ENCODE measurements at places on chromosomes 16 and 17. TPM values are rescaled to one million over a fixed set of nuclear protein-coding genes. Genes with fewer than 3 reads are reported as not detected.

The UMOD gene
- total RNA-seq: 0.28 TPM

GRCh38 chr17:45200701-45201100 lies 21.0 kb upstream of the FMNL1 start:
- DNase-seq: no peak

DNA sequence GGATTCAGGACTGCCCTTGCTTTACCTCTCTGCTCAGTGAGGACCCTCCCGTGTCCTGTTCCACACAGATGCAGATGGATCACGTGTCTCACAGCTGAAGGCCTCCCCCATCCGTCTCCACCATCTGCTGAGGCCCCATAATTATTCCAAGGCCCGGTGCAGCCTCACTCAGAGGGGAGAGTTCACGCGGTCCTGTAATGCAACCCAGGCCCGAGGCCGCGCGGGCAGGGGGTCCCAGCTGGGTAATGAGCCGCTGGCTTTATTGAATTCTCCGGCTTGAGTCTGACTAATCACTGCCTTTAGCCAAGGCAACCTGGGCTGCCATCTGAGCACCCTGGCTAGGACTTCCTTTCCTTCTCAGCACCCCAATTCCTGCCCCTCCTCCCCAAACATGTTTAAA lies 4.4 kb upstream of the WFIKKN2 start:
- no peak for DNase-seq

The ST6GALNAC2 gene
- total RNA-seq: 0.76 TPM

GRCh38 chr16:361341-361871 lies 8.9 kb upstream of the AXIN1 start:
- DNase-seq: no peak

The ESRP2 gene
- 10.1 TPM for total RNA-seq

The CD19 gene
- total RNA-seq: 2.8 TPM

- DNase-seq: no peak
These were observed 294.2 kb upstream of the SALL1 start for GRCh38 chr16:51445250-51445649.

- no peak for DNase-seq
These were observed 393 bp downstream of the RNF166 start for GRCh38 chr16:88705801-88706228.

The INPP5K gene
- total RNA-seq: 20.6 TPM

The KRTAP4-4 gene
- not detected for total RNA-seq

The NUDT16L1 gene
- 35.4 TPM for total RNA-seq

DNA sequence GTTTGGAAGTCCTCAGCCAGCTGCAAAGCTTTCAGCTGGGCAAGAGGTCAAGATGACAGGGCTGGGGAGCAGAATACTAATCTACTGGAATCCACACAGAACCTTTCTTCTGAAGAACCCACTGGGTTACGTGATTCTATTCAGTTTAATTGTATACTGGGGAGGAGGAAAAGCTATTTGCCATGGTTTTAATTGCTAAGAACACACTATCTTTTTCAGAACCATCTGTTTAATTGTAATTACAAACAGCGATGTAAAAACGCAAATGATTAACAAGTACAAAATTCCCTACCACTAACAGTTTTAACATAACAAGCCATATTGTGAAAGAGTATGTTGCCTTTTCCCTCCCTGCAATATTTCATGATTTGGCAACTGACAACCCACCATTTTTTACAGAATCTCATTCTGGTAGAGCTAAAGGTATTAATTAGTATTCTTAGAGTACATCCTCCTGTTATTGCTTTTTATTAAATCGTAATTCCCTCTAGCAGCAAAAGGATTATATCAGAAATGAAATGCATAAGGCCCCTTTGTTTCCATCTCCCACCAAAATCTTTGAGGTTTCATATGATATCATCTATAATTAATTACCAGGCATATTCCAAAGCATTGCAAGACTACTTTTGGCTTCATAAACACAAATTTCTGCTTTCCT lies 12.1 kb downstream of the HYDIN start:
- no peak for DNase-seq

DNA sequence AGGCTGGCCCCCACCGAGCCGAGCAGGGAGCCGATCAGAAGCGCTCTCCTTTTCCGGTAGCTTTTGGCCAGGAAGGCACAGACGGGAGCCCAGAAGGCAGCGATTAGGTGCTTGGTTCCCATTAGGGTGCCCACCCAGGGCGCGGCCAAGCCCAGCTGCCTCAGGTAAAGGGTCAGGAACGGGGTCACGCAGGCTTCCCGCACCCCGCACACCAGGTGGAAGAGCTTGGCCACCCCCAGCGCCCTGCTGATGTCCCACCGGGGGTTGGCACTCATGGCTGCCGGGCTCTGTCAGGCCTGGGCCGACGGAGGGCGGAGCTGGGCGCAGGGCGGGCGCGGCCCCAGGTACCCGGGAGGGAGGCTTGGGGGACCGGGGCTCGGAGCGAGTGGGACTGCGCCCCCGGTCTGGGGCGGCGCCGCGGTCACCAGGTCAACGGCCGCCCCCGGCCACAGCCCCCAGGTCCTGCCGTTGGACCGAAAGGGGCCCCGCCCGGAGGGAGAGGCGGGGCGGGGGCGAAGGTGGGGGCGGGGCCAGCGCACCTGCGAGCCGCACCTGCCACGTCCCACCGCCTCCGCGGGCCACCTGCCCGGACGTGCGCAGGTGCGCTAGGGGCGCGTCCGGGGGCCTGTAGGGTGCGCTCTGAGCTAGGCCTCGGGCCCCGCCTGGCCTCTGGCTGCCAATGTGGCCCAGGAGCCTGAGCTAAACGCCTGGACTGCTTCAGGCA lies at the start of gene MFSD6L:
Gene MFSD6L, minus strand, starts transcription at position 520 of the 724 bp plus-strand sequence. Its CDS starts 245 bp downstream, at position 275.
- DNase-seq: no peak

DNA sequence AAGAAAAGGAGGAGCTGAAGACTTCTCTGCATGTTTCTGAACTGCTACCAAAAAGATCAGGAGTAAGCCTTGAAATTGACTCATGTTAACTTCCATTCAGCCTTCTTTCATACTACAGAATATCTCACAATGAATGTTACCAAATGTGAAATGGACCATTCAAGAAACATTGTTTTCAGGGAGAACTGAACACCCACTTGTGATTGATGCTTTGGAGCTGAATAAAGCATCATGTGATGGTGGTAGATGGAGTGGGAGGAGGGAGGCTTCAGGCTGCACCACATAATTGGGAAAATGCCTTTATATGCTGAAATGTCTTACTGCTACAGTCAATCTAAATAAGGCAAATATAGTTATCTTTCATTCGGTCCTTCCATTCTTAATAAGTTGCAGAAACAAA lies 127.8 kb downstream of the CDH8 start:
- DNase-seq: no peak

The MFSD6L gene
- 0.61 TPM for total RNA-seq

The CACNG5 gene
- 0.05 TPM for total RNA-seq

The KRT12 gene
- total RNA-seq: 0.52 TPM
